Stimulated activated CD8-positive, alpha-beta memory T cell treated with anti-CD3 and anti-CD28 coated beads, Interleukin-15, amount 100 ng/mL, for 1 hour (primary cell): ENCODE measurements at places on chromosomes 1 and 21.

DNA sequence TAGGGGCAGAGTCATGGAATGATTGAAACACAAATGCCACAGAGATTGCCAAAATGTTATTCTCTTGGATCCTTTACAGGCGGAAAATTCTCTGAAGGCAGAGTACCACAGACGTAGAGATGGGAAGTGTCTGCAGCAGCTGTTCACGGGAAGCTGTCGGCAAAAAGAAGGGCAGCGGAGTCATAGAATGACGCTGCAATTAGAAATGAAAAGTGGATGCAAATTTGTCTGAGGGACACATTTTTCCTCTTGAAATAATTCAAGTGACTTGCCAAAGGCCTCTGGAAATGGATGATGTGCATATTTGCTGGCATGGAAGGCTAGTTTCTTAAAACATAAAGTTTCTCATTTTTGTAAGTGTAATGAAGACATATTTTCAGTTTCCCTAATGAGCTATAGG lies 77.5 kb upstream of the PLD5 start:
- no peak for DNase-seq

DNA sequence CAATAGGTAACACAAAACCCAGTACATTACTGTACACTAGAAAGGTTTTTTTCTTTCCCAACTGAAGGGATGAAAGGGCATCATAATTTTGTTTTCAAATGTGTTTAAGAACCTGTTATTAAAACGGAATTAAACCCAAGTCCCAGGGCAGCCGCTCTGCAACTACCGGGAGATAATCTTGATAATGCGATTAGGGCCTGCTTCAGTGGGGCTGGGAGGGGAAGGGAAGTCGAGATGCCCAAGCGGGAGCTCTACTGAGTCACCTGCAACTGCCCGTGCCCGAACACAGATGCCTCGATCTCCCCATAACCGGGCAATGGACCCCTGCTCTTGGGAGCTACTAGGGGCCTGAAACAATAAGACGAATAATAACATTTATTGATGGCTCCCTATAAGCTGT lies 61.4 kb downstream of the KAZN start:
- no peak for DNase-seq

DNA sequence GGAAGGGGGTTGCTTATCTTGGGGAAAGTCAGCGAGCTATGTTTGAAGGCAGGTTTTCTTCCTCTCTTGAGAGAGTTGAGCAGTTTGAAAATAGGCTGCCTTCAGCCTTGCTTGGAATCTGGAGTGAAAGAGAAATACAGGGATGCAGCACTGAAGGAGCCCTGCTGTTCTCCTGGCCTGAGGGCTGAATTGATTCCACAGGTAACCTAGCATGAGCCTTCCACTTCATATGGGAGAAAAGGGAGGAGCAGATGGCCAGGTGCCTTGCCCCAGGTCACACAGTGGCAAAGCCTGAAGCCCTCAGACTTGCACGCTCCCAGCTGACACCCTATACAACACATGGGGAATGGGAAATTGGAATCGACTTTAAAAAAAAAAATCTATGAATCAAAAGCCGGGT lies 88.0 kb upstream of the WLS start:
- DNase-seq: no peak

- DNase-seq: no peak
Measured at GRCh38 chr1:197868751-197869489, 33.5 kb upstream of the C1orf53 start.

DNA sequence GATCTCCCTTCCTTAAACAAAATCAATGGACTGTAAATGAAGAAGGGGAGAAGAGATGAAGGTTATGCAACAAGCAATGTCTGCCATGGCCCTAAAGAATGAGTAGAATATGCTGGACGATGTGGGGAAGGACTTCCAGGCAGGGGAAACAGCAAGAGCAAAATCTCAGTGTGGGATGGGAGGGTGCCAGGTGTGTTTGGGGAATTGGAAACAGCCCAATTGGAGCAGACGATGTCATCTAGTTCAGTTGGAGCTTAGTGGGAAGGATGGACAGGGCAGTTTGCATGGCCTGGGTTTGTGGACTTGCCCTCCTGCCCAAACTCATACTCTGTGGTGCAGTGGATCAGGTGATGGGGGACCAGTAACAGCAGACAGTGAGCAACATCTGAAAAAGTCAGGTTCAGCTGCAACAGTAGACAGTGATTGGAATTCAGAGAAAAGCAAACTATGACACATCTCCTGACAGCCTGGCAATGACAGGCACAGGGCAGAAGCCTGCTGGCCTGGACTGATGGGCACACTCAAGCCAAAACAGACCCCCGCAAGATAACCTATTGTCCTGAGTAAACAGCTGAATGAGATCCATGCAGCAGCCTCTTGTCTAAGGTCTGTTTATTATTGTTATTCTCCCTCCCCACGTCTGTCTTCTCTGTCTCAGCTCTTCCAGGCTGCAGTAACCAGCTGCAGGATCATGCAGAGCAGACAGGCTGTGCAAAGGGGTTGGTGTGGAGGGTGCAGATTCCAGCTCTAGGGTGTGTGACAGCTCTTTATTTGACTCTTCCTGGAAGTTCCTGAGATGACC lies 50.5 kb upstream of the PRELP start:
- no peak for DNase-seq

- DNase-seq: no peak
Measured at GRCh38 chr1:176885751-176886150, 278.8 kb downstream of the ASTN1 start.
